ENCODE measurements at places on chromosomes 6 and 20.

DNA sequence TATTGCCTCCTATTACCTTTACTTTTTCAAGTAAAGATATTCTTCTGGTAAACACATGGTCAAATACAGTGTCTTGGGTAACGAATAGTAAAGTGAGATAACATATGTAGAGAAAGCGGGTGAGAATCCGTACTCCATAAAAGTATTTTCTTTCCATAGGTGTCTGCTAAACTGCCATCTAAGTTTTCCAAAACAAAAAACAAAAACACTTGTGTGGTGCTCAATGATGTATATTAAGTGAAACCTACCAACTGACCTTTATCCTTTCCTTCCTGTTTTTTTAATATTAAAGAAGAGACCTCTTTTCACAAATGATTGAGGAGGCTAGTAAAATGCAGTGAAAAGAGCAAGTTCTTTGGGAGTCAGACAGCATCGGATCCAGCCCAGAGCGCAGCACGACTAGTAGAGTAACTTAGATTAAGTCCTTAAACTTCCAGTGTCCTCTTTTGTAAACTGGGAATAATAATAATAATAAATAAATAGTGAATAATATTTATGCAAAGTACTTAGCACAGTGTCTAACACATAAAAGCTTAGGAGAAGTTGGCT, 437 bp upstream of the CDKAL1 start:
- DNase-seq = no peak

DNA sequence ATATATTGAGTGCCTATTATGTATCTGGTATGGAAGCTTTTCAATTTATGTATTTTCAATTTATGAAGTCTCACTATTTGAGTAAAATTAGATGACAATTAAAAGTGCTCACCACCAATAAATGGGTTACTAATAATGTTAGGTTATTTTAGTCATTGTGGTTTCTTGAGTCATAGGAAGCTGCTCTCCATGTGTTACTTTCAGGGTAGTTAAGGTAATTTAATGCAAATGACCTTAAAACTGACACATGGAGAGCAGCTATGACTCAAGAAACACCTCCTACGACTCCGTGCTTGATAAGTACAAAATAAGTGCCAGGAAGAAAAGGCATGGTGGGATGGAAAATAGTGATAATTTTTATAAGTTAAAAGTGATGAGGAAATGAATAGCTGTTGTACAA, 16.5 kb upstream of the TINAG start:
- DNase-seq = no peak

DNA sequence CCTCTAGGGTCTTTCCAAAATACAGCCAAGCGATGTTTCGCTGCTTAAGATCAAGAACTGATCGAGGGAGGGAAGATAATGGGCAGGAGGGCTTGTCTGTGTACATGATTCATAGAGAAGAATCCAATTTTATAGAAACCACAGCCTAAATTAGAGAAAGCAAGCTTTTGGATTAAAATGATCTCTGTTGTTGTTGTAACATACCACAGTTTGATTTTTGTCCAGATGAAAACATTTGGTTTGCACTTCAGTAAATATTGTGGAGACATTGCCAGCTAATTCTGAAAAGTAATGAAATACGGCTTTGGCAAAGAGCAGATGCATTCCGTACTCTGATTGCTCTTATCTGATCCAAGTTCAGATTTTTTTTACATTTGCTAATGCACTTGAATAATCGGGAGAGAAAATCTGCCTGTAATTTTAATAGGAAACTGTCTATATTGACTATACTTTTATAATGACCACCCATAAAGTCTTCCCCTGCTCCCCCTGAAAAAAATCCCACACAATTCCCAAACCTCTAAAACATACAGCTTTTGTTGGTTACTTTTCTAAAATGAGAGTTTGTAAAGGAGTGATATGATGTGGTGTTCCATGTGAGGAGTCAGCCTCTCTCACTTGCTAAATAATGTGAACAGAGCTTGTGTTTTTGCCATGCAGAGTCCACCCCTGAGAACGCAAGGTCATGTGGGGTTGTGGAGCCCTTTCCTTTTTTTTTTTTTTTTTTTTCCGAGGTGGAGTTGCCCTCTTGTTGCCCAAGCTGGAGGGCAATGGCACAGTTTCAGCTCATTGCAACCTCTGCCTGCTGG, 199.9 kb downstream of the DTNBP1 start:
- no peak for DNase-seq

GRCh38 chr6:30834646-30835045, 49.7 kb upstream of the DDR1 start:
- no peak for DNase-seq

- DNase-seq = no peak
Observed at GRCh38 chr6:44363377-44363926, 21.0 kb downstream of the SPATS1 start.

- no peak for DNase-seq
Observed at GRCh38 chr6:79869184-79869583, 78.2 kb downstream of the ELOVL4 start.

DNA sequence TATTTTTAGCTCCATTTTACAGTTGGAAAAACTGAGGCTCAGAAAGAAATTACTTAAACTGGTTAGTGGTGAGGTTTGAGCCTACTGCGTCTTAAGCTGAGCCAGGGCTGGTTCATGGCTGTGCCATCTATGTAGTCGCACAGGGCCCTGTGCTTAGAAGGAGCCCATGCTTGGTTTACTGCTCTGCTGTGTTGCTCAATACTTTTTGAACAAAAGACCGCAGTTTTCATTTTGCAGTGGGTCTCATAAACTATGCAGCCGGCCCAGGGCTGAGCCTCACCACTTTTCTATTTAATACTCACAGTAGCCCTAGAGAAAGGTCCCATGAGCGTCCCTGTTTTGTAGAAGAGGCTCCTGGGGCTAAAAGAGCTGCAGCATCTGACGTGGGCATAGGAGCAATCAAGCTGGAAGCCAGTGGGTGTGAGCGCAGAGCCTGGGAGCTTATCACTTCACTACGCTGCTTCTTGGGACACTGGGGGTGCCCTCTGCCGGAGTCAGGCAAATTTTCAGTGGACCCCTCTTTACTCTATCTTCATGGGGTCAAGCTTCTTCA, 501 bp downstream of the SIRPB2 start:
- DNase-seq = no peak

- DNase-seq = no peak
Observed at GRCh38 chr20:39165099-39165498, 203.0 kb downstream of the DHX35 start.

DNA sequence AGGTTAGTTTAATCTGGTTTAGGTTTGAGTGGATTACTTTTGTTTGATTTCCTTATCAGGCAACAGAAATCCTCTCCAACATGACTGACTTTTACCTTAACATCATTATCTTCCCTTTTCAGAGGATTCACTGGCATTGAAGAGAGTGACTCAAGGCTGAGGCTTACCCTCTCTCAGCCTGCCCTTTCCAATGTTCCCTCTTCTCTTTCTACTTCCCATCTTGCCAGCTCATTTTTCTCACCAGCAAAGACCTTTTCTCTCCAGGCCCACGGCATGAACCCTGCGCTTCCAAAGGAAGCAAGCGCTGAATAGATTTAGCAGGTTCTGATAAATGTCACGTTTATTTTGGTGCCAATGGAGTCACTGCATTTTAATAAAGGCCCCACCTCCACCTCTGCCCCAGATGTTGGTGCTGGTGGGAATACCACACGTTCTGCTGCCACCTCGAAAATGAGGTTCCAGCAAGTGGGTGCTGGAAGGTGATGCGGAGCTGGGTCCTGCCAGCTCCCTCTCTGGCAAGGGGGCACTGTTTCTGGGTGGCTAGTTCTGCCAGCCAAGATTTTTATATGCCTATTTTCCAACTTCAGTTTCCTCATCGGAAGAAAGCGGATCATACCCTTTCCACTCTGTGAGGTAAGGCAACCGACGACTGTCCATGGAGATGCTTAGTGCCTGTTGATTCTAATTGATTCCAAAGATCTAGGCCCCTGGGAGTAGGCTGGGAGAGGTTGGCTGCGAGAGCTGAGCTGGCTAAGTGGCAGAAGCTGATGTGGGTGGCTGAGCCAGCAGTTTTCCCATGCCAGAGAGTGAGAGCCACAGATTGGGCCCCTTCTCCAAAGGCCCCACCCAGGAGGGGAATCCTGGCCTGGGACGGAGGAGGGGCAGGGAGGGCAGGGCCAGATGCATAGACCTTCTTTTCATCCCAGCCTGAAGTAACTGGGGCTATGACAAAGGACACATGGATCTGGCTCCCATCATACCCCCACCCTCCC, 87.7 kb upstream of the MAFB start:
- DNase-seq = no peak

DNA sequence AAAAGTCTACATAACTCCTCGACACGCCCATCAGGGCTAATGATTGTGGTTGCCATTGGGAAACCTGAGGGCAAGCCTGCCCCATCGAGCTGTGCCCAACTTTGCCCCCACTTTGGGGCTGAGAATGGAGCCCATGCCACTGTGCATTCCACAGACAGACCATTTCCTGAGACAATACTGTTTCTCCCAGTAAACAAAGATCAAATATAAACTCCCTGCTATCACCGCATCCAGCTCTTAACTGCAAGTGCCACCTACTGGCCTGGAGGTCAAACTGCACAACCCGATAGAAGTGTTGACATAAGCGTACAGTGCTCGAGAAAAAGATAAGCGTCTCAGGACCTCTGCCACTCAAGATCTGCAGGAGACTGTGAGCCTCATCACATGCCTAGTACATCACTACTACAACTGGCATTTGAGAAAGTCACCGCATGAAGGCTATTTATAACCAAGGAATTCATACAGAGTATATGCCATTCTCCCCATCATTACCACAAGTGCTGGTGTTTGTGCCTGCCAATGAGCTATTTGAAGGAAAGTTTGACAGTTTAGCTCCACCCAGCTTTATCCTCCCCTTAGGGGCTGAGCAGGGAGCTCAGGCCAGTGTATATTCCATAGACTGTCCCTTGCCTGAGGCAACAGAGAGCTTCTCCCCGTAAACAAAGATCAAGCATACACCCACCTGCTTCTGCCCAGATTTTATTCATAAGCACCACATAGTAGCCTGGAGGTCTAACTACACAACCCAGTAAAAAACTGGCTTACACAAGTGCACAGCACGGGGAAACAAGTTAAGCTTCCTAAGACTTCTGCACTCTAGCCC, 4.5 kb upstream of the DEFB126 start:
- DNase-seq = no peak

DNA sequence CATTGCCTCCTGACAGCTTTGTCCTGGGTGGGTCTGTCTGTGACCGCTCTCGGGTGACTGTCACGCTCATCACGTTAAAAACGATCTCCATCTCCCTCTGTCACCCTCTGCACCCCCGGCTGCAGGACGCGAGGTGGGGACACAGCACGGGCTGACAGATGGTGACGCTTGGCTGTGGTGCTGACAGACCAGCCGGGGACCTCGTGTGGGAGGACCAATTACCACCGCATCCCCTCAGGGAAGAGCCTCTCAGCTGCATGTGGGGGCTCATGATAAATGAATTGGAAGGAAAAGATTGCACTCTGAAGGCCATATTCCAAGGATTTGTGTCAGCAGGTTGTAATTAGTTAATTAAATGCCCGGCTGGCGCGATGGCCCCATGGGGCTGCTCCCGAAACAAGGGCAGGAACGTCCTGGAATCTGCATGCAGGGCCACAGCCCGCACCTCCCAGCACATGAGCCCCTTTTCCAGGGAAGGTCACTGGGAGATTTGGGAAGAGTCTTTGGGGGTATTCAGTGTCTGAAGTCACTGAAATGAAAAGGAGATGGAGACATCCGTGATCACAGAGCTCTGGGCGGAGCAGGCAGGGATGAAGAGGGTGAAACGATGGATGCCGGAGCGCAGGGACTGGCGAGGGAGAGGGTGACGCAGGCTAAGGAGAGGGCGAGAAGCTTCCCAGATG, 87.1 kb downstream of the ERMARD start:
- DNase-seq = peak; percentile 34

GRCh38 chr6:149064001-149064659, 253.4 kb upstream of the TAB2 start:
- DNase-seq = no peak
